ENCODE measurements at places on chromosomes 6 and 20.

DNA sequence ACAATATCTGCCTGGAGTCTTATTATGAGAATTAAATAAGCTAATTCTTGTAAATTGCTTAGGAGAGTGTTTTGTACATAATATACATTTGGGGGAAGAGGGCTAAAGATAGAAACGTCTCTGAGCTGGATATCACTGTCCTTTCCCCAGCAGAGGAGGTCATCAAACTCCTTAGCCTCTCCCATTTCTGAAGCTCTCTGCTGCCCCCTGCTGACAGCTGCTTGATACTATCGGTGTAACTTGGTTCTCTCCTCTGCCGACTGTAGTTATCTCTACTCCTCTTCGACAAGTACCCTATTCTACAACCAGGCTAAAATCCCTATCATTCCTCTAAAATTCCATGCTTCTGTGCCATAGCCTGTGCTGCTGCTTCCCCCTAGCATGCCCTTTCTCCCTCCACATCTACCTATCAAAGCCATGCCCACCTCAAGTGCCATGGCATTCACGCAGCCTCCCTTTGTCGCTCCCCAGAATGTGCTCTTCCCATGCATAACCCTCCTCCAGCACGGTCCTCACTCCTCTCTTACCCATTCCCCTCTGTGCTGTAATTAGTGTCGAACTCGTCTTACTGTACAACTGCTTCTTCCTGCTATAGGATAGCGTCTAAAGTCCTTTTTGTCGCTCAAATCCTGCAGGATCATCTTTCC is 101.2 kb downstream of the EPM2A start:
- peak; percentile 80 for DNase-seq

- no peak for DNase-seq
These were observed 30.2 kb downstream of the CHRNA4 start for GRCh38 chr20:63330940-63331339.

DNA sequence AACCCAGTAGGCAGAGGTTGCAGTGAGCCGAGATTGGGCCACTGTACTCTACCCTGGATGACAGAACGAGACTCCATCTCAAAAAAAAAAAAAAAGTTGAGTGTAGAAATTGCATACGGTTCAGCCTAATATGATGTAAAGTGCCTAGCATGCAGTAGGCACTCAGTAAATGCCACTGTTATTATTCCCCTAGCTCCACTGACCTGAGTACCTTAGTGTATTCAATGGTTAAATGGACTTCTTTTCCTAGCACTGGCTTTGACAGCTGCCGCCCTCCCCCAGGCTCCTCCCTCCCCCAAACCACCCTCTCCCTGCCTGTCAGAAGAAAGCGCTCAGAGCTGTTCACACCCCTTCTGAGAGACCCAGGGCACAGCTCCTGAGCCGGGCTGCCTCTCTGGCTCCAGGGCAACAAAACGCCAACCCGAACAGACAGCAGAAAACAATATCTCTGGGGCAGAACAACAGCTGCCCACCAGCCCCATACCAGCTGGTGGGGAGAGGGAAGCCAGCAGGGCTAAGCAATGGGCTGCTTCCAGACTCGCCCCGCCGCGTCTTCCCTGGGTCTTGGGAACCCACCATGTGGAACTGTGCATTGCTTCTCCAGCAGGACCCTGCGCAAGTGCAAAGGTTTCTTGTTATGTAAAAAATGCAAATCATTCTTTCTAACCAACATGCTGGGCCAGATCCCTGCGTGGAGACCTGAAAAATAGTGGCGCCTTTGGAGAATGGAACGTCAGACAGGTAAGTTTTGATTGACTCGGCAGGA is 4.5 kb downstream of the CPNE5 start:
- DNase-seq, result no peak

GRCh38 chr20:35305682-35306556 is 13.7 kb upstream of the FAM83C start:
- DNase-seq, result peak; percentile 100

DNA sequence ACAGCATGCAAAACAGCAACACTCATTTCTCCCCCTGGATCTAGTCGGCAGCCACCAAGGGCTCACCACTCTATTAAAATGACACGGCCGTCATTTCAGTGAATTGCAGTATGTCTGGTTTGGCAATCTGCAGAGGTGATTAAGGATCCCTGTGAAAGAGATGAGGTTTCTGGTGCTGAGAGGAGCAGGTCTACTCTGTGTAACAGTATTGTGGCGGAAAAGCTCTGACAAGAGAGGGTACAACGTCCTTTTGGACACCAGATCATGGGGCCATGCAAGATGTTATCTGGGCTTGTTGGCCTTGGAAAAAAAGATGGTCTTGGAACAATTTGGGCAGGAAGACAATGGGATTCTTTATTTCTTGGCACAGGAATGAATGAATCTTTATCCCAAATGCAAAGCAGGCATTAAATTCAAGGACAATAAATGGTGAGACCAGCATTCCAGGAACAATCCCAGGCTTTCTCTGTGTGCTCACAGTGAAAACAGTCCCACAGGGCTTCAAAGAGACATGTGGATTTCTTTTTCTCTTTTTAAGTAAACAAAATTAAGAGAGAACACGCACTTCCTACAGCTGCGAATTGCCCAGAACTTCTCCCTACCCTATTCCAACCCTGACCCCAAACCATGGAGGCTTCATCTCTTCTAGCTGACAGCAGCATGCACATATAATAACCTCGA is 33.7 kb upstream of the ADGRF1 start:
- no peak for DNase-seq

GRCh38 chr20:40991181-40991889 is 37.3 kb upstream of the TOP1 start:
- DNase-seq, result no peak

GRCh38 chr6:112579601-112580000 is 232.5 kb downstream of the RFPL4B start:
- DNase-seq, result no peak

- DNase-seq, result peak; percentile 91
These were observed 4.2 kb upstream of the CTSZ start for GRCh38 chr20:59010995-59011873.

- DNase-seq, result peak; percentile 54
These were observed 3.3 kb upstream of the ZNF337 start for GRCh38 chr20:25699914-25700313.

- no peak for DNase-seq
These were observed 376.4 kb downstream of the CDH4 start for GRCh38 chr20:61628480-61628879.

- peak; percentile 60 for DNase-seq
These were observed 54.6 kb upstream of the POLR1H start for GRCh38 chr6:30006170-30007131.

DNA sequence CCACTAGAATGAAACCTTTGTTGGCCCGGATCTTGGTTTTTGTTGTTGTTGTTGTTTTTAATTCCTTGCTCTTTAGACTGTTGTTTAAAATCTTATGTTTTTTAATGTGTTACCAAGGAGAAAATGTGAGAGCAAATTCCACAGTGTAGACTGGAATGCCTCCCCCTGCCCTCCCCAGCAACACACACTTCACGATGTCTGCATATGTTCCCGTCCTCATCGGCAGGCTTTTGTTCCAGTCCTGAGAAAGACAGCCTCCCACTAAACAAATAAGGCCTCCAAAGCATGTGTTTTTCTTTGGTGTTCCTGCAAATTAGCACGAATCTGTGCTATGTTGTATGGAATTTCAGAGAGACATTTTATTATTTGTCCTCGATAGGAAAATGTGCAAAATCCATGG is 263.3 kb upstream of the QKI start:
- no peak for DNase-seq

DNA sequence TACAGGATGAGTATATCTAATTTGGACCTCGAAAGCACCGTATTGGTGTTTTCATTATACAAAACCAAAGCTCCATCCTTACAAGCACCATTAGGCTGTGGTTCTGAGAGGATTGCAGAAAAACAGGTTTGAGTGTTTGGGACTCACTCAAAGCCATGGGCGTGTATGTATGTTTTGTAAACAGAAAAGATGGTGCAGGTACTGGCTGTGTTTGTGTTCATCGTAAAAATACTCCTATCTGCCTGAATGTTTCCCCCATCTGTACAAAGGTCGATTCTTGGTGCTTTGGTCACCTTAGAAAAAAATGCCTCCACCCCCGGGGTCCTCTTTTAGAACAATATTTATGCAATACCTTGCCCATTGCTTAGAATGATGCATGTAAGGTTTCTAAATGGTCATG is 286.6 kb downstream of the TSHZ2 start:
- no peak for DNase-seq

All from GM23248 (cell line).